ENCODE measurements at places on chromosomes 1 and 21.
A peak's percentile ranks its signal among the peaks of the same experiment; 100 is the strongest.

GRCh38 chr1:79646880-79647279, 640.4 kb upstream of the ADGRL4 start:
- DNase-seq = no peak

- DNase-seq = no peak
These were observed 29.8 kb upstream of the TADA1 start for GRCh38 chr1:166905900-166906299.

DNA sequence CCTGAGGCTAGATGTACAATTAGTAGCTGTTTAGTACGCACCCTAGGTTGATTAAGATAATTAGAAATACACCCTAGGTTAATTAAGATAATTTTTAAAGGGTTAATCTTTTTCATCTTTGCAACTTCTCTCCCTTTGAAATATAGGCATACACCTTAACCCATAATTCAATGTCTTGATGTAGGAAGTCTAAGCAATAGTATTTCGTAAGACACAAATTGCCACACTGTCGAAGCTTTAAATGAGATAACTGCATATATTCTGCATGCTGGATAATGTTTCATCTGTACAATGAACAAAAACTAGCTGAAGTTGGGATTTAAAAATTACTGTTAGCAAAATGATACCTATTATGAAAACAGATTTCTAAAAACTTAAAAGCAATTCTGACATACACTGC, 122.9 kb downstream of the EVI5 start:
- DNase-seq = no peak

DNA sequence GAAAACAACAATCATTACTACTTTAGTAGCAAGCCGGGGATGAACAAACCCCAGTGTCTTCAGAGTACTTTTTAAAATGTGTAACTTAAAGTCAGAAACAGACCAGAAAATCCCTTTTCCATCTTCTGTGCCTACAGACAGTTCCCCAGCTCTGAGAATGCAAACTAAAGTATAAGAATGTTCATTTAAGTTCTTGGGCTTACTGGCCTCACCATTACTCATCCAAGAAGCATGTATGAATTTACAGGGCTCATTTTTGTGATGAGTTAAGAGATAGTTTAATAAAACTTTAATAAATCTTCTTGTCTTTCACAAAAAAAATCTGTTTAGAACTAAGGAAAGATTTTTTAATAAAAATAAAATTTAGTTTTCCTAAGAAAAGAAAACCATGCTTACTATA, 4.6 kb downstream of the LPGAT1 start:
- DNase-seq = peak; percentile 46

DNA sequence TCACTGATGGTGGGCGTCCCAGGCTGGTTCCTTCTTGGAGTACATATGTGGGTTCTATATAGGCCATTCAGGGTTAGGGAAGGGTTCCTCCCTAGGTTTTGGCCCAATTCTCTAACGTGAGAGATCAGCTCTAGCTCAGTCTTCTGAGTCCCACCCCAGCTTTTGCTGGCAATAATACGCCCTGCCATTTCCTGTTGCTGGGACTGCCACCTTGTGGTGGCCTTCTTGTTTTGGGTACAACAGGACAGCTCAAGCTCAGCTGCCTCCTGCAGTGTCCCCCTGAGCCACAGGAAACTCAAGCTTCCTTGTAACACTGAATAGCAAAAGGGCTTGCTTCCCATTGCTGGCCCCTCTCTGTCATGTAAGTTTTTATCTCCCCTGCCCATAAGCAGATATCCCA, 77.8 kb downstream of the BACH1 start:
- peak; percentile 10 for DNase-seq

- DNase-seq = no peak
These were observed 93.5 kb downstream of the TTLL7 start for GRCh38 chr1:83905315-83905907.

GRCh38 chr1:4017636-4018365, 117.7 kb upstream of the C1orf174 start:
- DNase-seq = no peak
